ENCODE measurements at places on chromosomes 16 and 17.

- no peak for DNase-seq
Observed at GRCh38 chr17:45241328-45242028, 19.8 kb downstream of the FMNL1 start.

GRCh38 chr17:47905221-47905733 is 9.2 kb downstream of the SP2 start:
- peak; percentile 85 for DNase-seq

DNA sequence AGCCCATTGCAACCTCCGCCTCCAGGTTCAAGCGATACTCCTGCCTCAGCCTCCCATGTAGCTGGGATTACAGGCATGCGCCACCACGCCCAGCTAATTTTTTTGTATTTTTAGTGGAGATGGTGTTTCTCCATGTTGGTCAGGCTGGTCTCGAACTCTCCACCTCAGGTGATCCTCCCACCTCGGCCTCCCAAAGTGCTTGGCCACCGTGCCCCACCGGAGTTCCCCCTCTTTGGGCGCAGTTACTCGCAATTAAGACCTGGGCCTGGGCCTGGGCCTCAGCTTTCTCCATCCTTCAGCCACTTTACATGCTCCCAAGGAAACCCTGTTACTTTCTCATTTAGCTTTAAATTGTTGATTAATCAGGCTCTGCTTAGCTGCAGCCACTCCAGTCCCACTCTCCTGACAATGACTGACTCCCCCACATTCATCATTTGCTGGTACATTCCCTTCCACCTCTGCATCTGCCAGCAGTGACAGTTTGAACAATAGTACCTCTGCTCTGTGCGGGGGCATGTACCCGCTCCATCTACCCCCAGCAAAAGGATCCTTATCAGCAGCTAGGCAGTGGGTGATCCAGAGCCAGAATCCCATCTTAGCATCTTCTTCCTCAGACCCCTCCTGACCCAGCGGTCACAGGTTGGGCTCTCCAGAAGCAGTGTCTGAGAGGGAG is 47.2 kb upstream of the SLC47A1 start:
- DNase-seq = no peak

DNA sequence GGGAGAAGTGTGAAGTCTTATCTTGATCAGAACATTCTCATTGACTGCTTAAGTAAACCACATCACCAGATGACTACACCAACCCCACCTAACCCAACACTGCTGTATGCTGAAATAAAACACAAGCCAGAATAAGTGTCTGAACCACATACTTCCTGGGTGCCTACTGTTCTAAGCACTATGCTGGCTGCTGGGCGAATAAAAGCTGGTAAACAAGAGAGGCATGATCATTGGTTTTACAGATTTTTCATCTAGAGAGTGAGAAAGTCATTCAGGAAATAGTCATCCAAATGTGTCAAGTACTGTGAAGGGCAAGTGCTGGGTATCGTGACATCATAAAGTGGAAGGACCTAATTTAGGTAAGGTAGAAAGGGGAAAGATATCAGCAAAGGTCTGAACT is 199.0 kb upstream of the SOX9 start:
- no peak for DNase-seq

DNA sequence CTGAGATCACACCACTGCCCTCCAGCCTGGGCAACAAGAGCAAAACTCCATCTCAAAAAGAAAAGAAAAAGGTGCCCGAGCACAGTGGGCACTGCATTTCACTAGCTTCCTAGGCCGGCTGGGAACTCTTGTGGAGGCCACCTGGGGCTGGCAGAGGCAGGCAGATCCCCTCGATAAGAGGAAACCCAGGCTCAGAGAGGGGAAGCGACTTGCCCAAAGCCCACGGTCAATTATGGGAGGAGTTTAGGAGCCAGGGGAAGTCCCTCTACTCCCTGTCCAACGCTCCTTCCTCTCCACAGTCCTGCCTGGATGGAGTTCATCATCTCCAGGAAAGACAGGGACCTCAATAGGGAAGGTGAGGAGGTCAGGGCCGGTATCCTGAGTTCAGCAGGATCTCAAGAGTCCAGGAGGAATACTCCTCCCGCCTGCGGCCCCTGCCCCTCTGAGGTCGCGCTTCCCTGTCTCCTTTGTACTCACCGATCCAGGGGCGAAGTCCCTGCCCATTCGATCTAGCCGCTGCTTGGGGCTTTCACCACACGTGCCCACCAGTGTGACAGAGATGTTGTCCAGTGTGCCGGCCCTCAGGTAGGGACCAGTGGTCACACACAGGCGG is 841 bp downstream of the ALOXE3 start:
- DNase-seq = no peak

- DNase-seq = no peak
Observed at GRCh38 chr17:29732613-29733012, 109.9 kb upstream of the CORO6 start.

- DNase-seq = peak; percentile 100
Observed at GRCh38 chr17:81471818-81472456, 40.7 kb downstream of the ACTG1 start.

DNA sequence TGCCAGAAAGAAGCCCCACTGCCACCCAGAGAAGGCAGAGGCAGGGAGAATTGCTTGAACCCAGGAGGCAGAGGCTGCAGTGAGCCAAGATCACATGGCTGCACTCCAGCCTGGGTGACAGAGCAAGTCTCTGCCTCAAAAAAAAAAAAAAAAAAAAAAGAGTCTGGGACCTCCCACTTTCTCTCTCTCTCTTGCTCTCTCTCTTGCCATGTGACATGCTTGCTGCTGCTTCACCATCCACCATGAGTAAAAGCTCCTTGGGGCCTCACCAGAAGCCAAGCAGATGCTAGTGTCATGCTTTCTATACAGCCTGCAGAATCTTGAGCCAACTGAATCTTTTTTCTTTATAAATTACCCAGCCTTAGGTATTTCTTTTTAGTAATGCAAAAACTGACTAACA is 21.5 kb upstream of the SRSF1 start:
- no peak for DNase-seq
